Stimulated activated CD8-positive, alpha-beta memory T cell treated with anti-CD3 and anti-CD28 coated beads, Interleukin-2, amount 100 ng/mL, for 1 hour (primary cell): ENCODE measurements at places on chromosomes 1 and 21.

DNA sequence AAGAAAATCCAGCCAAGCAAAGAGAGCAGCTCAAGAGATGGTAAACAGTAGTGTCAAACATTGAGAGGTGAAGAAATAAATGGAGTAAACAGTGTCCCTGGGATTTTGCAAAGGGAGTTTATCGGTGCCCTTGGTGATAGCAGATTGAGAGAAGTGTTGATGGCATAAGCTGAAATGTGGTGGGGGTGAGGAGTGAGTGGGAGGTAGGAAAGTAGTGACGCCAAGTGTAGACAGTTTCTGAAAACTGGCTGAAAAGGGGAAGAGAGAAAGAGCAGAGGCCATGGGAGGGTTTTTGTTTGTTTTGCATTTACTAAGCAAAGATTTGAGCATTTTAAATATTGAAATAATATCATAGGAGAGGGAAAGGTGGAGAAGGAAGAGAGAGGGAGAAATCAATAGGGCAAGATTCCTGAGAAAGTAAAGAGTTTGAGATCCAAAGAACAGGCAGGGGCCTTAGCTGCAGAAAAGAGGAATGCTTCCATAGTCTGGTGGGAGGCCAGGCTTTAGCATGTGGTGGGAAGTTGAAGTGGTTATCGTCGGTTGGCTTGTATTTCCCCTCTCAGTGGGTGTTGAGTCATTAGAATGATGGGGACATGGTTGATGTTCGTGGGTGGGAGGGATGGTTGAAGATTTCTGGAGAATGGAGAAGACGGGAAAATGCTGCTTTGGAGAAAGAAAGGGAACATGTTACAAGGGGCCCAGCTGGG is 26.8 kb upstream of the RASAL2 start:
- DNase-seq: no peak

DNA sequence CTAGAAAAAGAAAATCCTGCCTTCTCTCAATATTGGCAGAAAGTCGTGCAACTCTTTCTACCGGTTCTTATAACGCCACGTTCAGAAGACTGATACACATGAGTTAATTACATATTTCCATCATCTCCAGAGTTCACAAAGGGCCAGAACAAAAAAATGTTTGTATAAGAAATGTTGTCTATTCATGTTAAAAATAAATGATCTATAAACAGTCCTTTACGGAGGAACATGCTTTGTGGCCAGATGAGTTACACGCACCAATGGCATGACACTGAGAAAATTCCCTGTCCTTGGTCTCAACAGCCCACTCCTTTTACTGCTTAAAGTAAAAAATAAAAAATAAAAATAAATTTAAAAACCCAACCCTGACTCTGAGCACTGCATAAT is 29.5 kb downstream of the C2CD2 start:
- no peak for DNase-seq

GRCh38 chr1:245084551-245084950 is 70.2 kb upstream of the KIF26B start:
- DNase-seq: no peak

DNA sequence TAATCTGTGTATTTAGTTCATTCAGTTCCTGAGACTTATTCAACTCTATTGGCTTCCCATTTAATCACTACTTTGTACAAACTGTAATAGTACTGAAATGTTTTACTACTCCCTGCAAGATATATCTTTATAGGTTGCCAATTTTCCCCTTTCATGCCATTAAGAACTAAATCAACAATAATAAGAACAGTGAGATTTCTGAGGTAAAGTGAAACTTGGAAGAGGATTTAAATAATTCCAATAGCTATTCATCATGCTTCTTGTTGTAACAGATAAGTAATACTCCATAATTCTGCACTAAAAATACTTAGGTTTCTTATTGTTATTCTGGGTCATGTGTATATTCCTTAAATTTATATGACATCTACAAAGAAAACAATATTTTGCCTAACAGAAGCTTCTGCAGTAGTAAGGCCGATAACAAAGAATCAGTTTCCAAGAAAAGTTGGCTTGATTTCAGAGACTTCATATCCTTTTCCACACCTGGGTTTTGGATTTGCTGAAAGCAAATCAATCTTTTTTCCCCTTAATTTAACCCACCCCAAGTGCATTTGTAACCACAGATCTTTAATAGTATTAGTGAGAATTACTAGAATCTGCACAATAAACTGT is 258.3 kb downstream of the FAF1 start:
- DNase-seq: no peak

GRCh38 chr1:224922404-224923164 is 6.9 kb upstream of the DNAH14 start:
- DNase-seq: no peak

- DNase-seq: no peak
Measured at GRCh38 chr1:221937155-221937953, 195.5 kb upstream of the DUSP10 start.

- no peak for DNase-seq
Measured at GRCh38 chr21:29144736-29145353, 14.4 kb downstream of the MAP3K7CL start.

DNA sequence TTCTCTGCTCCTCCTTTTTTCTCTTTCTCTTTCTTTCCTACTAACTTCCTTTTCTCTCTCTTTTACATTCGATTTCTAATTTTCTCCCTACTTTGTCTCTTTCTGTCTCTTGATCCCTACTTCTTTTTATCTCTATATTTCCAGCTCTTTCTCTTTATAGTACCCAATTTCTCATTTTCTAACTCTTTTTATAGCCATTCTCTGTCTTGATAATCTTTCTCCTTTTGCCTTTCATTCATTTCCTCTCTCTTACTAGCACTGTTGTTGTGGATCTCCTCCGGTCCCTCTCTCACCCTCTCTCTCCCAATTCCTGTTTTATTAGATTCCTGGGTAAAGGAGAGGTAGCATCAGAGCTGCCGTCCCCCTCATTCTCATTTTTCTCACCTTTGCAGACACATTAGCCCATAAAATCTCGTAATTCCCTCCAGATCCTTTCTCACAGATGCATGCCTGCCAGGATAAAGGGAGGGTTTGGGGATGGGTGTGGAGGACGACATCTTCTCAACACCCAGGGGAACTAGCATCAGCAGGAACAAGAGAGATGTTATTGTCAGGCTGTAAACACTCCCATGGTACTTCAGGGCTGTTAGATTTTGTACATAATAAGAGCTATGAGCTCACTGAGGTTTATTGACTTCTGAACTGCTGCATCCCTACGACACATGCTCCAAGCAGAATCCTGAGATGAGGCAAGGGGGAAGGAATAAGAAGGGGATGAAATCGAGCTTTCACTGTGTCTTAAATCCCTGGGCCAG is 159.0 kb upstream of the GALNT2 start:
- DNase-seq: no peak
